ENCODE measurements at places on chromosomes 3 and 15.

- peak; percentile 77 for DNase-seq
Observed at GRCh38 chr15:48965972-48966371, 2.3 kb upstream of the SHC4 start.

DNA sequence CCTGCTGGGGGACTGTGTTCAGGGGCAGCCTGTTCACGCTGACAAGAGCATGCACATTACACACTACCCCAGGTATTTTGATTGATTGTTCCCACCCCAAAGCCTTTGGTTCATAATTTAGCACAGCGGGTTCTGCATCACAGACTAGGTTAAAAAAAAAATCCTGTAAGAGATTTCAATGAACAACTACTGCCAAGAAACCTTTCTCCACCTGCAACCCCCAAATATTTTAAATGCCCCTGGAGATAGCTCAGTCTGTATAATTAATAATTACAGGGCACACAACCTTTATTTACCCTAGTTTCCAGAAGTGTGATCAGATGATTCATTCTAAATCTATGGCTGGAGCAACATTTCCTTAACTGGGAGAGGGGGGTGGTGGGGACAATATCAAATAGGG lies 87.6 kb downstream of the NR2F2 start:
- no peak for DNase-seq

- DNase-seq = no peak
Observed at GRCh38 chr3:39188271-39189149, 3.9 kb downstream of the XIRP1 start.

DNA sequence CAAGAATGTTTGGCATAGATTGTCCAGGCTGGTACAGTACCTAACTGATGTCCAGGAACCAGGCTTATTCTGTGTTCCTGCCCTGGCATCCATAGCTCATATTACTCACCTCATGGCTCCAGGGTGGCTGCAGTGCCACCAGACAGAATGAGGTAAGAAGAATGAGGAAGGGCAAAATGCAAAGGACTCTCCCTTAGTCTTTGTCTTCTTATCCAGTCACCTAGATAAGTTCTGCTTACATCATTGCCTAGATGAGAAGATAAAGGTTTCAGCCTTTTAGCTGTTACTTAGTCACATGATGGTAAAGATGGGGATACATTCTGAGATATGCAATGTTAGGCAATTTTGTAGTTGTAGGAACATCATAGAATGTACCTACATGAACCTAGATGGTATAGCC lies 45.8 kb downstream of the CHP1 start:
- DNase-seq = no peak

DNA sequence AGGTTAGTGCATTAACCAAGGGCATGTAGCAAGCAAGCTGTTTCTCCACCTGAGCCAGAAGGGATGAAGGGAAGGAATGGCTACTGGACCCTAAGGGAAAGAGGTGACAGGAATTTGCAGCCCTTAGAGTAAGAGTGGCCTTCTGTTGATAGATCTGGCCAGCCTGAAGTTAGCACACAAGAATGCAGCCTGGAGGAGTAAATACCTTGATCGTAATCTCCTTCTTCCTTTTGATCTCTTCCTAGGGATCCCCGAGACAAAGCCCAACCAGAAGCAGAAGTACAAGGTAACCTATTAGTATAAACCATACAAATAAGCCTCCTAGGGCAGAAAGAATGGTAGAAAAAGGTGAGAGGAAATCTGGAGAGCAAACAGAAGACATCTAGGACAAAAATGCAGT lies 134.6 kb downstream of the ATP8B4 start:
- no peak for DNase-seq

DNA sequence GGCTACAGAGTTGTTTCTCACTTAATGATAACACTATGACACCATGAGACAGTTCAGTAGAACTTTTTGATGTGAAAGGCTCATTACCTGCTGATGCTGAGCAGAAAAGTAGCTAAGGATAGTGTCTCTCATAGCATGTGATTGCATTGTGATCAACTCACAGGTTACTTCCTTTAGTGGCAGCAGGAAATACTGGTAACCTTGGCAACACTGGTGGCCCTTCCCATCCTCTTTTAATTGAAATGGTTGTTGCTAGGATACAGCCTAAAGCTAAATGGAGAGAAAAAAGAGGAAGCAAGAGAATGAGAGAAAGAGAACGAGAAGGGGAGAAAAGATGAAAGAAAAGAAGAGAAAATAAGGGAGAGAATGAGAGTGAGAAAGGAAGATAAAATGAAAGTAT lies 204.7 kb upstream of the GAP43 start:
- DNase-seq = no peak

DNA sequence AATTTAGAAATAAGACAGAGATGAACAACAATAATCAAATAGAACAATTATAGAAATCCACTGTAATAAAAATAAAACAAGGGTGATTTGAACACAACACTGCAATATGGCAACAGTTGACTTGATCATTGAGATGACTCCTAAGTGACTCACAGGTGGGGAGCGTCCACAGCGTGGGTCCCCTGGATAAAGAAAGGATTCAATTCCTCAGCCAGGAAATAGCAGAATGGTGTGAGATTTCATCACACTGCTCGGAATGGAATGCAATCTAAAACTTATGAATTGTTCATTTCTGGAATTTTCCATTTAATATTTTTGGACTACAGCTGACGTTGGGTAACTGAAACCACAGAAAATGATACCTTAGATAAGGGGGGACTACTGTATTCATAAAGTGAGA lies 82.0 kb downstream of the CNTN3 start:
- DNase-seq = peak; percentile 5

DNA sequence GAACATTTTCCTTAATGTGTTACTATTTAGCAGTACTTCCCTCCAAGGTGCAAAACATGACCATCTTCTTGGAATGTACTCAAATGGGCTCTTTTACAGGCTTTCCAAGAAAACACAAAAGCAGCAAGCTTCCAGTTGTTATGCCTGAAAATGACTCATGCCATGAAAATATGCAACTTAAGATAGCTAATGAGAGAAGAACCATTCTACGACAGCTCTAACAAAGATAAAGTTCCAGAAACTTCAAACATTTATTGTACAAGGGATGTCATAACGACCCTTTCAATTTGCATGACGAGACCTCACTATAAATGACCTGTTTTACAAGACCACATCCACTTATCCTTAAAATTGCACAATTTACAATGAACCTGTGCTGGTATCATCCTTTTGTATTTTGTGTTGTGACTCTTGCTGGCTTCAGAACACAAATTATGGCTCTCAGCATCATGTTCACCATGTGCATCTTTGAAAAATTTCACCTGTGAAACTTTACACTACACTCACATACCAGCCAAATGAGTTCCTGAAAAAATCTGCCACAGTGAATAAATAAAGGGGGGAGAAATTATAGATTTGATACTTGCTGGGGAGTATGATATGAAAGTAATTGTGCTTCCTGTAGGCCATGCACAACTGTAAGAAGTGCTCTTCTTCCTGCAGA lies 433.7 kb downstream of the MAGI1 start:
- DNase-seq = peak; percentile 35
